Cardiac muscle cell (in vitro differentiated cells and primary cell): ENCODE measurements at places on chromosomes 5 and 9. TPM values are rescaled to one million over a fixed set of nuclear protein-coding genes. Genes with fewer than 3 reads are reported as not detected.

PCDHGB2 gene
- total RNA-seq = 2.7 and 3.0 TPM in 2 replicates

OGN gene
- total RNA-seq = 0.11 TPM in 1 of 2 replicates, not detected in the other

JAK2 gene
- total RNA-seq = 6.0 and 6.6 TPM in 2 replicates

GABRA6 gene
- not detected in 2 replicates for total RNA-seq

PCDHGA9 gene
- 1.1 and 1.8 TPM in 2 replicates for total RNA-seq

- no peak for DNase-seq
Measured at GRCh38 chr5:37552161-37552560, 173.0 kb downstream of the WDR70 start.

- DNase-seq = no peak
Measured at GRCh38 chr5:135308245-135308644, 90.8 kb downstream of the MACROH2A1 start.

GRCh38 chr9:113795811-113796392 lies 80.2 kb upstream of the ZNF618 start:
- DNase-seq = no peak

GRCh38 chr5:35416217-35416988 lies 186.1 kb upstream of the PRLR start:
- no peak for DNase-seq

- peak; percentile 27 for DNase-seq
Measured at GRCh38 chr9:33263131-33264002, 1.1 kb downstream of the BAG1 start.
